Activated CD4-positive, alpha-beta T cell treated with anti-CD3 and anti-CD28 coated beads, Interleukin-2, amount 10 ng/mL, durations not matched to agents 7 days and 5 days (primary cell): ENCODE measurements at places on chromosomes 1 and 21.

GRCh38 chr1:92442351-92442750 is 44.4 kb downstream of the GFI1 start:
- H3K36me3 ChIP-seq = no peaks in the 10 kb centered on the region
- no peak overlapping the region for H3K27ac ChIP-seq
- H3K27me3 ChIP-seq = peaks cover 2% of the 10 kb centered on the region

DNA sequence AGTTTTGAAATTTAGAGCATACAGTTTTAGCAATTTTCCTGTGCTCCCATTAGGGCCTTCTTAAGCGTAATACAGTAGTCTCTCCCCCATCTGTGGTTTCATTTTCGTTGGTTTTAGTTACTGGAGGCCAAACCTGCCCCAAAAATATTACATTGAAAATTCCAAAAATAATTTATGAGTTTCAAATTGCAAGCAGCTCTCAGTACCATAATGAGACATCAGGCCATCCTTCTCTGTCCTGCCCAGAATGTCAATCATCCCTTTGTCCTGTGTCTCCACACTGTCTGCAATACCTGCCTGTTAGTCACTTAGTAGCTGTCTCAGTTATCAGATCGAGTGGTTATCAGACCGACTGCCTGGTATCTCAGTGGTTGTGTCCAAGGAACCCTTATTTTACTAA is 45.4 kb downstream of the ADSS2 start:
- no peak overlapping the region for H3K4me3 ChIP-seq
- no peaks in the 10 kb centered on the region for H3K27me3 ChIP-seq
- DNase-seq = no peak

- H3K27me3 ChIP-seq = no peaks in the 10 kb centered on the region
- H3K4me1 ChIP-seq = peaks cover 73% of the 10 kb centered on the region
- DNase-seq = no peak
- H3K36me3 ChIP-seq = peaks cover 50% of the 10 kb centered on the region
Observed at GRCh38 chr1:31920956-31921355, 17.2 kb downstream of the PTP4A2 start.

DNA sequence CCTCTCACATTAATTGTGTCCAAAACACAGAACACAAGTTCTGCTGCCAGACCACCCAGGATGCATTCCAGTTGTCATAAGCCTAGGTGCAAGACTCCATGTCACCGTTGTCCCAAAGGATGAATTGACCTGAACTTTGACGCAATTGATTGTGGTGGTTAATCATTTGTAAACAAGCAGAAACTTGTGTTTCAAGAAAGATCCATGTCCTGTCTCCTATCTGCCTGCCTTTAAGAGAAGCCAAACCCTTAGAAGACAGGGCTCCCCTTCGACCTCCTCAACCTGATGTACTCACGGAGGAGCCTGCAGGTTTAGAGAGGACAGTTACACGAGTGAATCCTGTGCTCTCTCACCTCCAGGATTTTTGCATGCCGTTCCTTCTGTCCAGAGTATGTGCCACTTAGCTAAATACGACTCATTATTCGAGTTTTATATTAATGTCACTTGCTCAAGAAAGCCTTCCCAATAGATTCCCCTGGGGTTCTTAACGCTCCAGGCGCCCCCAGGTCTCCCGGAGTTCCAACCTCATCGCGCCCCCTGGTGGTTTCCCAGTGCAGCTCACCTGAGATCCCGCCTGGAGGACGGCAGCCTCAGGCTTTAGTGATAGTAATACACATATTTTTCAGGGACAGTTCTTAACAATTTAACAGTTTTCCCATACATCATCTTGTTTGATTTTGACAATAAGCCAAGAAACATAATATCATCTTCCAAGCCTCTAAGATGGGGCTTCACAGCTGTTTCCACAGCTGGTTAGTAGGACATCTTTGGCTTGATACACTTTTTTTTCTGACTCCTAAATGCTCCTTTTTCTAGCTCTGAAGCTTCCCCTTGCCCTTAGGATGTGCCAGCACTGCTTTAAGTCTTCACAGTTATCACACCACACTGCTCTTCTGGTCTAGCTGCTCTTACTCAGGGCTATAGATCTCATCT is 2.4 kb upstream of the C8B start:
- H3K27me3 ChIP-seq = no peaks in the 10 kb centered on the region
- H3K36me3 ChIP-seq = no peaks in the 10 kb centered on the region
- no peaks in the 10 kb centered on the region for H3K4me1 ChIP-seq
- H3K27ac ChIP-seq = no peak overlapping the region
- H3K4me3 ChIP-seq = no peak overlapping the region
- DNase-seq = no peak

DNA sequence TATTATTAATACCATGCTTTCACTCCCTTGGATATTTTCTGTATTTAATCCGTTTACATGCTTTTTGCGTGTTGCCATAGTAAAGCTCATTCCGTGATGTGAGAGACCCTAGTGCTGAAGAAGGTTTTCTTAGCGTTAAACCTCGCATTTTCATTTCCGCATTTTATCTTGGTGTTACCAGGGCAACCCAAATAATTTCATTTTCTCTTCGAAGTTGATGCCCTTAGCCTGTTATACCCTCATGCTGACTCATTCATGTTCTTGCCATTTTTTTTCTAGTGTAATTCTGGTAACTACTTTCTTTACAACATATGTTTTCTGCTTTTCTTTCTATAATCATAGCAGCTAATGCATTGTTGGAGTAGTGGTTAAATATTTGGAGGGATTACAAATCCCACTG is 37.2 kb downstream of the LRRC8C start:
- peak overlapping the region; percentile 39 for H3K27ac ChIP-seq
- H3K27me3 ChIP-seq = no peaks in the 10 kb centered on the region
- H3K36me3 ChIP-seq = peaks cover 76% of the 10 kb centered on the region
- no peak for DNase-seq
- peaks cover 91% of the 10 kb centered on the region for H3K4me1 ChIP-seq

DNA sequence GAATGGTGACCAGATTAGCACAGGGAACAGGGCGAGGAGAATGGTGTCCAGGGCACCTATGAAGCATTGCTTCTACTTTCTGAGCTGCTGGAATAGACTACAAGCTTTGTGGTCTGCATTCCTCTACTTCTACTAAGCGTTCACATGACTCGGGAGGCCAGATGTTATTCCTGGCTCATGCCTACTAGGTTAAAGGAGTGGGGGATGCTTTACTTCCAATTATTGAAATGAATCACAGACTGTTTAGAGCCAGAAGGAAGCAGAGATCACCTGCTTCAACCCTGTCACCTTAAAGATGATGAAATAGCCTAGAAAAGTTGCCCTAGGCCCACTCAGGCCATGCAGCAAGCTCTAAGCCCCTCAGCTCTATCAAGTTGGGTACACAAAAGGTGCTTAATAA is 633.5 kb downstream of the KIF26B start:
- H3K4me1 ChIP-seq = no peaks in the 10 kb centered on the region
- H3K36me3 ChIP-seq = no peaks in the 10 kb centered on the region
- H3K4me3 ChIP-seq = no peak overlapping the region
- H3K27ac ChIP-seq = no peak overlapping the region

GRCh38 chr1:28893403-28894102 is 20.8 kb upstream of the EPB41 start:
- peaks cover 12% of the 10 kb centered on the region for H3K36me3 ChIP-seq
- H3K27ac ChIP-seq = peak overlapping the region; percentile 41
- H3K4me3 ChIP-seq = no peak overlapping the region
- H3K4me1 ChIP-seq = peaks cover 39% of the 10 kb centered on the region
- H3K27me3 ChIP-seq = no peaks in the 10 kb centered on the region

GRCh38 chr21:35021546-35021945 is 27.6 kb downstream of the RUNX1 start:
- no peak overlapping the region for H3K4me3 ChIP-seq
- peaks cover 60% of the 10 kb centered on the region for H3K36me3 ChIP-seq
- H3K27me3 ChIP-seq = no peaks in the 10 kb centered on the region
- H3K27ac ChIP-seq = no peak overlapping the region
- peaks cover 72% of the 10 kb centered on the region for H3K4me1 ChIP-seq

DNA sequence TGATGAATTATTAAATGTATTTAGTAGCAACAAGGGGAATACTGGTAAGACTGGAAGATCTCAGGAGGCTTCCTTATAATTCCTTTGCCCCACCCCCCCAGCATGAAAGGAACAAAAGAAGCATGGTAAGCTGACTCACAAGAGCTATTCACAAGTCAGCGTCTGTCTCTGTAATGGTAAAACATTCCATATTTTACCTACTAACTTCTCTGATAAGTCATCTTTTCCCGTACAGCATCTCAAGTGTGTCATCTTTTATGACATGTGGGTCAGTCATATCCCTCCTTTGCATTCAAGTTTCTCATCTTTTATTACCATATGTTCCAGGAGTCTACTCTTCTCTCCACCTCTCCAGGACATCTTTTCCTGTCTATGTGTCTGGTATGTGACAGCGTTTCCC is 241.3 kb downstream of the PLA2G4A start:
- no peak overlapping the region for H3K27ac ChIP-seq
- no peak for DNase-seq
- H3K27me3 ChIP-seq = no peaks in the 10 kb centered on the region
- H3K4me1 ChIP-seq = peaks cover 3% of the 10 kb centered on the region

DNA sequence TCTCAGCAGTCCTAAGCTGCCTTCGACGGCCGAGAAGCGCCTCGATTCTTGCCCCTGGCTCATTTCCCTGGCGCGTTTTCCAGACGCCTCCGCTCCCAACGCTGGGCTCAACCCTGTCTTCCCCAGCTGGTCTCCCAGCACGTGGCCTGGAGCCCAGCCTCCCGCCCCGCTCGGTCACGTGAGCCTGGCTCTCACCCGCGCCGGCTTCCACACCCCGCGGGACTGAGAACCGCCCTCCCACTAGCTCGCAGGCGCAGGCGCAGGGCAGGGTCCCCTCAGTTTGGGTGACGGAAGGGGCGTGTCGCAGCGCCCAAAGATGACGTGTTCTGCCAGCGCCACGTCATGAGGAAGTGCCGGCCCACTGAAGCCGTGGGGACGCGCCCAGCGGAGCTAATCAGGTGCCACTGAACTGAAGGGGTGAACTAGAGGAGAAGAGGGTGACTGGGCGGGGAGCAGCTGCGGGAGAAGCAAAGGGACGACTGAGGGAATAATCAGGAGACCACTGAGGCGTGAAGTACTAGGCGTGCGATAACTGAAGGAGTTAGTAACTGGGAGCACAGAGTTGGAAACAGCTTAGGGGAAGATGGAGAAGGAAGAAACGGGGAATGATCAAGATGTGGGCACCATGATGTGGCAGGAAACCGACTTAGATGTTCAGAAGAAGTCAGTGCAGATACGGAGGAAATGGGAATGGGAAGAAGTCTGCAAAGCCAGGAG is at the start of gene DHDDS:
DHDDS (plus strand) TSS at position 343 of the 717 bp plus-strand sequence. CDS start 625 bp downstream, outside the sequence.
- peaks cover 11% of the 10 kb centered on the region for H3K36me3 ChIP-seq
- DNase-seq = peak; percentile 99
- peaks cover 23% of the 10 kb centered on the region for H3K4me1 ChIP-seq
- H3K27ac ChIP-seq = peak within 1 kb of the TSS; percentile 91
- H3K4me3 ChIP-seq = peak within 1 kb of the TSS; percentile 88

- no peak for DNase-seq
- no peaks in the 10 kb centered on the region for H3K36me3 ChIP-seq
- H3K27ac ChIP-seq = no peak overlapping the region
- H3K4me3 ChIP-seq = no peak overlapping the region
Observed at GRCh38 chr1:3042481-3042880, 21.2 kb downstream of the ACTRT2 start.

GRCh38 chr1:184649451-184649888 is 105.2 kb downstream of the EDEM3 start:
- H3K36me3 ChIP-seq = no peaks in the 10 kb centered on the region
- H3K27ac ChIP-seq = no peak overlapping the region
- no peak for DNase-seq
- peaks cover 6% of the 10 kb centered on the region for H3K27me3 ChIP-seq

- H3K36me3 ChIP-seq = no peaks in the 10 kb centered on the region
- H3K4me1 ChIP-seq = peaks cover 4% of the 10 kb centered on the region
Observed at GRCh38 chr1:51956528-51957509, 33.7 kb downstream of the RAB3B start.

GRCh38 chr21:42424914-42425541 is 21.3 kb downstream of the UBASH3A start:
- peaks cover 92% of the 10 kb centered on the region for H3K36me3 ChIP-seq
- DNase-seq = peak; percentile 85
- H3K27me3 ChIP-seq = no peaks in the 10 kb centered on the region
- H3K4me3 ChIP-seq = peak overlapping the region; percentile 54

GRCh38 chr1:117707371-117707770 is 101.5 kb downstream of the TENT5C start:
- H3K4me1 ChIP-seq = peaks cover 3% of the 10 kb centered on the region
- no peak for DNase-seq
- H3K4me3 ChIP-seq = no peak overlapping the region
- H3K27me3 ChIP-seq = no peaks in the 10 kb centered on the region

GRCh38 chr1:159935305-159935704 is 10.0 kb upstream of the TAGLN2 start:
- no peak overlapping the region for H3K4me3 ChIP-seq
- no peak for DNase-seq
- peaks cover 24% of the 10 kb centered on the region for H3K4me1 ChIP-seq
- H3K27ac ChIP-seq = no peak overlapping the region
- H3K36me3 ChIP-seq = no peaks in the 10 kb centered on the region

DNA sequence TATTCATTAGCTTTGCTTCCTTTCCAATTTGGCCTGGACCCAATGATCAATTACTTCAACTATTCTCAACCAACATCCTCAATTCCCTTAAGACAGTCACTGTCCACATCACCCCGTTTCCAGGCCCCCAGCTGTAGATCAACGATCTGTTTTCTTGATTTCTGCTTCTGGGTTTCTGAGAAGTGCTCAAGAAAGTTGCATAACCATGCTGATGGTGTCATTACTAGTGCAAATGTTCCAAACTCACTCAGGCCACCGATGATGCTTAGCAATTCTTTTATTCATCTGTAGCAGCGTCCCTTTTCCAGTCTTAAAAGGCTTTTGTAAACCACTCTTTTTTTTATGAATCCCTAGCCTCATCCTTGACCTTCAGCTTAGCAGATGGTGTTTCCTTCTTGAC is 155.8 kb upstream of the PTGFR start:
- no peak for DNase-seq
- H3K27ac ChIP-seq = no peak overlapping the region
- H3K36me3 ChIP-seq = no peaks in the 10 kb centered on the region
- no peaks in the 10 kb centered on the region for H3K4me1 ChIP-seq

- no peak for DNase-seq
- H3K4me3 ChIP-seq = peak overlapping the region; percentile 83
- H3K4me1 ChIP-seq = peaks cover 45% of the 10 kb centered on the region
- H3K36me3 ChIP-seq = no peaks in the 10 kb centered on the region
- no peaks in the 10 kb centered on the region for H3K27me3 ChIP-seq
Observed at GRCh38 chr1:28249013-28249865, 10.1 kb upstream of the SESN2 start.

DNA sequence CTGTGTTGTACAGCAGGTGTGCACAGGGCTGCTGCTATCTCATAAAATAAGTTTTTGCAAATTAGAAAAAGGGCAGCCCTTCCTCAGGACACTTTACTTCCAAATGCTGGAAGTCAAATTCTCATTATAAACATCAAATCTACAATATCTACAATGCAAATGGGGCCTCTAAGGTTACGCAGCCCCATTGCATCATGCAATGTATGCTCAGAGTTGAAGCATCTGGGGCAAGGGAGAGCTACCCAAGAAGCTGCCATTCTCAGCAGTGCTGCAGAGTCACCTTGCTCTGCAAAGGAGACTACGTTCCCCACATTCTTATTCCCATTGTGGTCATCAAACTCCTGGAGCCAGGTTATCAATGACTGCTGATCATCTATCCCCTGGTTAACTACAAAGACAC is 208.9 kb upstream of the POGK start:
- H3K4me1 ChIP-seq = no peaks in the 10 kb centered on the region
- H3K27me3 ChIP-seq = peaks cover 2% of the 10 kb centered on the region
- H3K36me3 ChIP-seq = no peaks in the 10 kb centered on the region
- H3K4me3 ChIP-seq = no peak overlapping the region
- no peak for DNase-seq

- H3K27me3 ChIP-seq = no peaks in the 10 kb centered on the region
- peaks cover 26% of the 10 kb centered on the region for H3K4me1 ChIP-seq
- DNase-seq = no peak
- H3K27ac ChIP-seq = no peak overlapping the region
- H3K36me3 ChIP-seq = no peaks in the 10 kb centered on the region
Observed at GRCh38 chr1:200337410-200337809, 72.4 kb downstream of the ZNF281 start.
